ENCODE measurements at places on chromosomes 5 and 9.

DNA sequence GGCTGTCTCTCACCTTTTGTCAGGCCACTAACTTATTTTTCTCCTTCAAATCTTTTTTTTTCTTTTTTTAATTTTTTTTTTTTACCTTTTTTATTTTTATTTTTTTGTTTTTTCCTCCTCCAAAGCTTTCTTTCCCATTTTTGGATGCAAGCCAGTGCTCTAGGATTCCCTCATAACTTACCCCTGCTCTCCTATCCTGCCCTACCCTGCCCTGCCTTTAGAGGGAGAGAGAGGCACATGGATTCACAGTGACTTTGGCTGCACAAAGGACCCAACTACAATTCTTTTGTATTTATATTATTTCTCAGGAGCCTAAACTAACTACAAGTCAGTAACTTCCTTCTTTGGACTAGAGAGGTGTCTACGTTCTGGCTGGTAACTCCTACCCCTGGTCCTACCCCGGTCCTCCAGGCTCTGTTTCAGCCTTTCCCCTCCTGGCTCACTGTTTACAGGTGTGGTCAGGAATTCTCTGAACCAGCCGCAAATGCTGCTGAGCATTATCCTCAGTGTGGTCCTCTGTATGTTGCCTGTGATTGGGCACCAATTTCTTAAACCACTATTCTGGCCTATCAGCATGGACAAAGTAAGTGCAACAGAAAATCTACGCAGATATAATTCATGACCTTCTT lies 8.4 kb upstream of the RUSC2 start:
- DNase-seq, result no peak

GRCh38 chr9:35628389-35628991 lies 10.3 kb upstream of the CD72 start:
- no peak for DNase-seq

DNA sequence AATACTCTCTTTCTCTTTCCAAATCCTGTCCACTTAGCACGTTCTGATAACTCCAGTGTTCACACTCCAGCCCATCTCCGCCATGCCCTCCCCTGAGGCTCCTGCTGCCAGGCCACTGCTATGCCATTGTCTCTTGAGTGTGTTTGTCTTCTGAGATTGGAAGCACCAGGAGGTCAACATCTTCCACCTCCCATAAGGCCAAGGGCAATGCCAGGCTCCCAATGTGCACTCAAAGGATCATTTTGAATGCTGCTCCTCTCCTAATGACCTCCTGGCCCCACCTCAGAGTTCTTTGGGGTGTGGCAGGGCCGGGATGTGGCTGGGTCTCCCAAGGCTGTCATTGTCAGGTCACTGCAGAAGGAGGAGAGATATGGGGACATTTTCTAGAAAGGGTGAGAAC lies 19.5 kb downstream of the IGIP start:
- DNase-seq, result no peak

- DNase-seq, result no peak
These were observed 286.7 kb upstream of the IL12B start for GRCh38 chr5:159616952-159617351.

DNA sequence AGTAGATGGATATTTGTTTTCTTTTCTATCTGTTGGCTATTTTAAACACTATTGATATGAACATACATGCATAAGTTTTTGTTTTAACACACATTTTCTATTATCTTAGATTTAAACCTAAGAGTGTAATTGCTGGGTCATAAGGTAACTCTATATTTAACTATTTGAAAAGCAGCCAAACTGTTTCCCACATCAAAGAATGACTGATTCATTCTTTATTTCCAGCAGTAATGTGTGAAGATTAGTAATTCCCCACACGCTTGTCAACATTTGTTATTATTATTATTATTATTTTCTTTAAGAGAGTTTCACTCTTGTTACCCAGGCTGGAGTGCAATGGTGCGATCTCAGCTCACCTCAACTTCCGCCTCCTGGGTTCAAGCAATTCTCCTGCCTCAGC lies 1495.8 kb downstream of the EFNA5 start:
- DNase-seq, result no peak

- no peak for DNase-seq
These were observed 165.8 kb upstream of the MAP3K1 start for GRCh38 chr5:56649569-56649968.

- no peak for DNase-seq
These were observed 402.3 kb downstream of the LRRC70 start for GRCh38 chr5:62980884-62981283.

GRCh38 chr5:67620424-67621397 lies 424.1 kb upstream of the CD180 start:
- DNase-seq, result no peak

DNA sequence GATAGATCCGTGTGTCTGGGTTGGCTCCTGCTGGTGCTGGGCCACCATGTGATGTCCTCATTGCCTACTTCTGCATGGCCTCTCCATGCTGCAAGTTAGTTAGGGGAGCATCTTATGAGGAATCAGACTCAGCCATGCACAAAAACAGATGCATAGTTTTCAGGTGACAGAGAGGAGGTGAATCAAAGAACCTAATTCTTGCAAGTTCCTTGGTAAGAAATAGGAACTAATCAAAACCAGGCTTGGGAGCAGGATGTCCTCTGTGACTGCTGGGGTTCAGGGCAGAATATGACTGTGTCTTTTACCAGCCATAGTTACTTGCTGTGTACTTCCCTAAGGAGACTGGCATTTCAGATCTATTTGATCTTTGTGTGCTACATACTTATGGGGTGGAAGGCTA lies 61.6 kb downstream of the C9orf152 start:
- DNase-seq, result no peak

DNA sequence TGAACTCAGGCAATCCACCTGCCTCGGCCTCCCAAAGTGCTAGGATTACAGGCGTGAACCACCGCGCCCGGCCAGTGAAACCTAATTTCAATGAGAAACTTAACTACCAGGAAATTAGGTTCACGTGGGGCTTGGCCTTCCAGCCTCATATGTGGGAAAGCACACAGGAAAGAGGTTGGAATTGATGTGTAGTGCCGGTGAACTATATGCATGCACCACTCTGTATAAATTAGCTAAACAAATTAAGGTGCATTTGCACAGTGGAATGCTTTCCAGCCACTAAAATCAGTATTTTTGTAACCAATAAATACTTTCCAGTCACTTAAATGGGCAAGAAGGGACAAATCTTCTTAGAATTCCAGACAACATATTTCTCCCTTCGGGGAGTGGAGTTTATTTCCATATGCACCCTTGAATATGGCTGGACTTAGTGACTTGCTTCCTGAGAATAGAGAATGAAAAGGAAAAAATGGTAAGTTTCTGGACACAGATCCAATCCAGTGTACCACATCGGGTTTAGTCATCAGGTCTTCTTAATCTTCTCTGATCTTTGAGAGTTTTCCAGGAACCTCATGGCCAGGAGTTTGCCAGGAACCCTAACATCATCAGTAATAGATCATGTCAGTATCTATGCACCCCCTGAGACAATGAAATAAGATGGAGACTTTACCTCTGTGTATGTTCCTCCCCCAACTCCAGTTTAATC lies 24.9 kb downstream of the ATOX1 start:
- DNase-seq, result no peak

DNA sequence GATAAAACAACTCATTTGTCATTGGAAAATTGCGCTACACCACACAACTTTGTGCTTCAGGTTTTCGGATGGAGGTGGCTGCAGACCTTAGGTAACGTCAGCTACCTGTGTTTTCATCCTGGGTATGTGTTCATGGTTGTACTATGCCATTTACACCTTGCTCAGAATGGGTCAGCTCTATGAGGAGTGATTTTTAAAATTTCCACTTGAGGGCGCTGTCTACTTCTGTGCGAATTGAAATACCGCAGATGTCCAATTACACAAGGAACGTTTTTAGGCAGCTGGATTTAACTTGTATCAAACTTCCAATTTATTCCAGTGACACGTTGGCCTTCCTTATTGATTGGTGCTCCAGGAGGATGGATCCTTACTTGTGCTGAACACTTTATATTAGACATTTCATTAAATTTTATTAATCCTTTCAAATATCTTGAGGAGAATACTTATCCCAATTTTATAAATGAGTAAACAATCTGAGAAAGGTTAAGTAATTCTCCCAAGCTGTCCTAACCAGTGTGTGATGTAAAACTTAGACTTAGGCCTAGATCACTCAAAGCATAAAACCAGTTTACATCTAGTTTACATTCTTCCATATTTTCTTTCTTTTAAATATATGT lies 23.4 kb downstream of the DMRTA1 start:
- DNase-seq, result no peak

GRCh38 chr9:80028501-80028900 lies 456.7 kb downstream of the TLE4 start:
- no peak for DNase-seq

GRCh38 chr5:947626-948471 lies 55.2 kb downstream of the TRIP13 start:
- DNase-seq, result no peak

GRCh38 chr9:107755246-107755645 lies 265.7 kb upstream of the KLF4 start:
- DNase-seq, result no peak

DNA sequence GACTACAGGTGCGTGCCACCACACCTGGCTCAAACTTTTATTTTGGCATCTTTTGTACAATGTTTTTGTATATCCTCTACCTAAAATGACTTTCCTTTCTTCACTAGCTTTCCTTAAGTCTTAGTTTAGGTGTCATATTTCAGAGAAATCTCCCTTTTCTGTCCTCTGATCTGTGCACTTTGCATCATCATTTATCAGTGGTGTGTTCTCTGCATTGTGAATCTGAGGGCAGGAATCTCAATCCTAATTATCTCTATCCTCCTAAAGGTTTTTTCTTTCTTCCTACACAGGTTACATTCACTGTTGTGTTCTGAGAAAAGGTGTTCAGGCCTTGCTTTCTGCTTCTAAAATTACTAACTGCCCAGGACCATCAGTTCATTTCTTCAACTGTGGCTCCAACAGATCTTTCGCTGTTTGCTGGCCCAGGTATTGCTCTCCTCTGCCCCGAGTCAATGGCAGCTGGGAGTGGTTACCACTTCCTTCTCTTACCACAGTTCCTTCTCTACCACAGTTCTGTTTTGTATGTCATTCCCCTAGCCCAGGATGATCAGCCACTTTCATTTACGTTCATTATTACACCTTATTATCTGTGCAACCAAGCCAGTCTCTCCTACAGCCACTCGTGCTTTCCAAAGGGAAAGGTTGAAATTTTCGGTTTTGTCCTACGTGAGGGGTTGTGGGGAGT lies 14.0 kb downstream of the TGFBR1 start:
- no peak for DNase-seq

GRCh38 chr5:56011835-56012234 lies 17.1 kb upstream of the IL6ST start:
- no peak for DNase-seq

DNA sequence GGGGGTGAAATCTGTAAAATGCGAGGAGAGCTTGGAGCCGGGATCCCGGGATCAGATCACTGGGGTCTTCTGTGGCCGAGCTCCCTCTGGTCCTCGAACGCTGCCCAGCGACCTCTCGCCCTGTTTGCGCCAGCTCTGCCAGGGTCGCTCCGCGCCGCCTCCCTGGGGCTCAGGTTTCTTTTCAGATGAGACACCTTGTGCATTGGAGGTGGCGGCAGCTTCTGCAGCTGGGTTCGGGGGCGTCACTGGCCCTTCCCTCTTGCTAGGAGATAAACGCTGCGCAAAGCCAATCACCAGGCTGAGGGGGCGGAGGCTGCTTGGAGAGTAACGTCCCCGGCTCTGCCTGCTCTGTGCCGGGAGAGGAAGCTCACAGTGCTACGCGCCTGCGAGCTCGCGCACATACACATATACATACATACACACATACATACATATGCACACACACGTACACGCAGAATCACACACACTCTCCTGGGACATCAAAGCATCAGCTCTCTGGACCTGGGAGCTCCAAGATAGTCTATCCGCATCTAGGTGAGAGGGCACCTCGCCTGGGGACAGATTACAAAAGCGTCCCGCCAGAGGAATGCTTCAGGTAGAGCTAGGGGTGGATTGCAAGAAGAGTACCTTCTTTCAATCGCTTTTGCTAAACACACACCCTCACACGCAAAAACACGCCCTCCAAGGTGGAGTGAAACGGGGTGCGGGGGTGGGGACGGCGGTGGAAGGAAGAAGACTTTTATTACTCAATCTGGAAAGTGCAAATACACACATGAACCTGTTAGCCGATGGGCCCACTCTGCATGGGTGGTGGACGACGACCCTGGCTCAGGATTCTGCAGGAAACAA lies at the start of gene ST8SIA4:
TSS of gene ST8SIA4 (minus strand) at position 244 of the 849 bp plus-strand sequence. CDS start 327 bp downstream, outside the sequence.
- DNase-seq, result peak; percentile 84

DNA sequence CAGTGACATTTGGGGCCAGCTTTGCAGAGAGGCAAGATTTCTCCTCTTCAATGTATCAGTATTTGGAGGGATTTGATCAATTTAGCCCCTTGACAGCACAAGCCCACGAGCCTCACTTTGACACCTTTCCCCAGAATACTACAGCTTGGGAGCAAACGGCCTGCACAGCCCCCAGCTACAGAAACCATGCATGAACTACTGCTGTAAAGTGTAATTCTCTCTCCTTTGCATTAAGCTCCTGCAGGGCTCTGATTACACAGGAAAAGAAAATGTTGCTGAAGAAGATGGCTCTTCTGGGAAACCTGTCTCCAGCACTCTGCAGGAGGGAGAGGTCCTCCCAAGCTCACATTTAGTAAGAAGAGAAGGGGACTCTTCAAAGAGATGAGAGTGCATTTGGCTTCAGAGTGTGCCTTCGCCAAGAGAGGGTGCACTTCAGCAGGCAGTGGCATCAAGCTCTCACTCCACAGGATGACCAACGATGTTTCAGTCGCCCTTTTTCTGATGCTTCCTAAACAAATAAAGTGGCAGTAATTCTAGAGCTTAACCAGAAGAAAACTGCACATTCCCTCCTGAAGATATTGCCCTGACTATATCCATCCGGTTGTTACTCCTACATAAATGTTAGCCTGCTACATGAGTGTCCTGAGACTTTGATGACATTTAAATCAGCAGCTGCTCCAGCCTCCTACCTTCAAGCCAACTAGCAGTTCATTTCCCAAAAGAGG lies 272.2 kb downstream of the AUH start:
- DNase-seq, result no peak

DNA sequence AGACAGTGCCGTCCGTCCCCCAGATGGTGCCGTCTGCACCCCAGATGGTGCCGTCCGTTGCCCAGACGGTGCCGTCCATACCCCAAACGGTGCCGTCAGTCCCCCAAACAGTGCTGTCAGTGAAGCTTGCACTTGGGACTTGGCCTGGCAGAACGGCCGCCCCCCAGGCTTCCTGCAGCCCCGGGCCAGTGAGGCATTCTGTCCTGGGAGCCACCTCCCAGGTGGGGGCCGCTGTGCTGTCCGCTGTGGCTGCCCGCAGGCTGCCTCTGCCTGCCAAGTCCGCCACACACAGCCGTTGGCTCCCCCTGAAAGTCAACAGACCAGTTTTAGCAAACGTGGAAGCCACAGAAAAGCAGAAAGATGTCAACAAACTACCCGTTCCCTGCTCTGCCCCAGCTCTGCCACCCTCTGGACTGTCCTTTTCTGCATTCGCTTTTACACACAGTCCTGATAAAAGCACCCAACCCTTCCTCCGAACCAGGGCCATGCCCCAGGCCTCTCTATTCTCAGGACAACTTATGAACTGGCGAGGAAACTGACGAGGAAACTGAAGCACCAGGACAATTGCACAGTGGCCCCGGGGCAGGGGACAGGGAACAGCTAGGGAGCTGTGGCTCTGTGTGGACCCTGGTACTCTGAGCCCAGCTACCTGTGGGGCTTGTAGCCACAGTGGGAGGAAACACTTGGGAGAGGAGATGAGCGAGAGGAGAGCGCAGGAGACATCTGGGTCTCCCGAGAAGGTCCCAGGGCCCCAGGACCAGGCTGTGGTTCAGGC lies 39.6 kb upstream of the RXRA start:
- DNase-seq, result no peak

GRCh38 chr5:157544623-157544989 lies 31.0 kb downstream of the ADAM19 start:
- DNase-seq, result no peak
